ENCODE measurements at places on chromosomes 13 and 19.

GRCh38 chr13:45932676-45933075, 81.1 kb upstream of the SIAH3 start:
- DNase-seq: no peak

DNA sequence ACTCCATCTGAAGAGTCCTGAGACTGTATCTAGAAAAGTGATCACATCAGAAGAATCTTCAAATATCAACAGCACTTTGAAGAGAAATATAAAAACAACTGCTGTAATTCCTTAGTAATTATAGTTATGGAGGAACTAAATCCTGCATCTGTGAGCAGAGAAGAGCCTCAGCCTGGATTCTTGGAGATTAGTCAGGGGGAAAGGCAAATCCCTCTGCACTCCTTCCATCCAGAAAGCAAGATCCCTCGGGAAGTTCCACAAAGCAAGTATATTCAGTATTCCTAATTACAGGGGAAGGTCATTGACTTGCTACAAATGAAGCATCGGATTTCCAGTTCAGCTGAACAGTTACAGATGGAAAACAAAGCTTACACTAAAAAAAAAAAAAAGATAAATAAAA, 256.6 kb upstream of the IPO5 start:
- DNase-seq: no peak

DNA sequence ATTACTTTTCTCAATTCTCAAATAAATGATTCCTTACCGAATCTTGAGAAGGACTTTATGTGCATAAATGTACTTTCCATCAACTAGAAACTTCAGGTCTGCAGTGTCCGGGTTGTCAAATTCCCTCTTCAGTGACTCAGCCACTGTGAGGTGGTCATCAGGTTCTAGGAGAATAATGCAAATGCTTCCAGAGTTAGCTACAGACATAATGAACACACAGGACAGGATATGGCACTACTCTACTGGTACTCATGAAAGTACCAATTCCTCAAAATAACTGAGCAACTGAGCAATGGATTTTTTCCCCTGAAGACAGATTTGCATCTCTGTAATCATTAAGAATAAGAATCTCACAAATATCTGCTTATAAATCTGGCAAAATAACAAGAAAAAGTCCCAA, 31.2 kb downstream of the RCBTB2 start:
- DNase-seq: no peak

DNA sequence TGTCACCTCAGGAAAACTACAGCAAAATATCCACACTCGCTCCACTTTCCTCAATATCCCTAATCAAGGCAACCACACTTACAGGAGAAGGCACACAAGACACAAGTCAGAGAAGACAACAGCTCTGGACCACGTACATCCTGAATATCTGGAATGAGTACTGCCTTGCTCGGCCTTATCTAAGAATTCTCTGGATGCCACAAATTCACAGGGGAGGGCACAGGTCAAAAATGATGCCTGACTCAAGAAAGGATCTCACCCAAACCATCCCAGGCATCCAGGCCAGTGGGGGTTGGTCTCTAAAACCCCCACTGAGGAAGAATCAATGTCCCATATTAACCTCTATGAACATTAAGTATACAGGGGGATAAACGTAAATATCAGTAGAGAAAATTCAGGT, 29.9 kb downstream of the ATP7B start:
- no peak for DNase-seq

GRCh38 chr13:48831248-48831647, 144.5 kb upstream of the FNDC3A start:
- DNase-seq: no peak
